ENCODE measurements at places on chromosomes 2 and 18. TPM values are rescaled to one million over a fixed set of nuclear protein-coding genes. Genes with fewer than 3 reads are reported as not detected.

DNA sequence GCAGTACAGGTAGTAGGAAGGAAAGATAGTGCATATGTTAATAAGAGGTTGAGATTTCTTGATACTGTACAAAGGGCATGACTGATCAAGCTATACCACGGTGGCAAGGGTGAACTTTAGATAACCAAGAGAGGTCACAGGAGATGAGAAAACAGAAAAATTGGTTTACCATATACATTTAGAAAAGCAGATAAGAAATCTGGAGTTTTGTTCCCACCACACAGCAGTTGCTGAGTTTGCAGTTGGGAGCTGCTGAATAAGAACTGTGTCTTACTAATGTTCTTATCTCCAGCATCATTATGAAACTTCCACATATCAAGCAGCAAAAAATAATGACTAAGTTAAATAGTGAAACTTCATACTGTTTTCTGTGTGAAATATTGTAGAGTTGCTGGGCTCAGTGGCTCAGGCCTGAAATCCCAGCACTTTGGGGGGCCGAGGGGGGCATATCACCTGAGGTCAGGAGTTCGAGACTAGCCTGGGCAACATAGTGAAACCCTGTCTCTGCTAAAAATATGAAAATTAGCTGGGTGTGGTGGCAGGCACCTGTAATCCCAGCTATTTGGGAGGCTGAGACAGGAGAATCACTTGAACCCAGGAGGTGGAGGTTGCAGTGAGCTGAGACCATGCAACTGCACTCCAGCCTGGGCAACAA lies 12.0 kb upstream of the IMPACT start:
- peak; percentile 52 for DNase-seq

Gene PSTPIP2
- total RNA-seq: 4.1 TPM

DNA sequence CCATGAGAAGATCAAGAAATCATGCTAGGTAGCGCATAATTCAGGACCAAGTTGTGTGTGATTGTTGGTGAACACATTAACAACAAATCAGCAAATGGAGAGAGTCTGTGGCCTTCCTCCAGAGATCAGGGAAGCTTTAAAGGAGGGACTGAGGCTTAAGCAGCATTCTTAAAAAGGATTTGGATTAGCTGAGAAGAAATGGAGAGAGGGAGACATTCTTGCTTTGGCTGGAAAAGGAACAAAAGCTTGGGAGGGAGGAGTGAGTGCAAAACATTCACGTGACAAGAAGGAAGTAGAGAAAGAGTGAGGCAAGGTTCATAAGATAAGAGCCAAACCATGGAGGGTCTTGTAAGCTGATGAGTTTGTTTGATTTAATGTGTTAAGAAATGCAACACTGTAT lies 75.6 kb downstream of the SRD5A2 start:
- no peak for DNase-seq

DNA sequence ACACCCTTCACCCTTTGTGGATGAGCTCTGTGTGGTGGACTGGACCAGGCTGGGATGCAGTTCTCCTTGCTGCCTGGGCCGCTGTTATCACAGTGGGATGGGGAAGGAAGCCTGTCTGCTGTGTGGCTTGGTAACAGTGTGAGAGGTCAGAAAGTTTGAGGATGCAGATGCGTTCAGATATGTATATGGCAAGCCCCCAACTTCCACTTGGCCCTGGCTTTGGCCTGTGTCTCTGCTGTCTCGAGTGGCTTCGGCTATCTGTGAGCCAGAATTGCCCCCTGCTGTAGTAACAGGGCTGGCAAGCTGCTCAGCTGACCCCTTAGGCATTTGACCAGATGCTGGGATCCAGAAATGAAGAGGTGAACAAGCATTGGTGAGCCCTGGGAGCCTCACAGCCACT lies 106.8 kb downstream of the WDSUB1 start:
- DNase-seq: no peak

- no peak for DNase-seq
Measured at GRCh38 chr18:1045658-1046057, 141.0 kb downstream of the ADCYAP1 start.

DNA sequence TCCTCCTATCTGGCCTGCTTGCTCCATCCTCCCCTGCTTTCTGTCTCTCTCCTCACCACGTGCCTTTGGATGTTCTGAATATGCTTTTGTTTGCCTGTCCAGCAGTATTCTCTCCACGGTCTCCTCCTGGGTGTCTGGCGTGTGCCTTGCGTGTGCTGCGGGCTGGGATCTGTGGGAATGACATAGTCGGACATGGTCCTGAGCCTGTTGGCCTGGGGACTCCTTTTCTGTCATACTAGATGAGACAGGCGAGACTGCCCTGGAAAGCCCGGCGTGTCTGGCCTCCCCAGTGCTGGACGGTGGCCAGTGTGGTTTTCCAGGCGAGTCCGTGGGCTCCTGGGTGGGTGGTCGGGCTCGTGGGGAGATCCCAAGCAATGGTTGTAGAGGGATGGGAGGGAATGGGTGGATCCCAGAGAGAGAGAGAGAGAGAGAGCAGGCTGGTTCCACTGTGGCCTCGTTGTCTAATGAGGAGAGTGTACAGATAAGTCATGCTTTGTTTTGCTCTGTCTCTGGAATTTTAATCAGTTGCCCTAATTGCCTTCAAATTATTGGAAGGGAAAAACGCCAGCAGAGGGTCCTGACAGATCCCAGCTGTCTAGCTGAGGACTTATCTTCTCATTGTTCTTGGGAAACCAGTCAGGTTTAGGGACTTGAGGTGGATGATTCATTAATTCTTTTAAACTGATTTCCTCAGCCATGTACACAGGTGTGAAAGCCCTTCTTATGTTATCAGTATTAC lies 58.3 kb downstream of the HPCAL1 start:
- no peak for DNase-seq

Gene VSNL1
- not detected for total RNA-seq

GRCh38 chr2:29628108-29628745 lies 293.2 kb downstream of the ALK start:
- no peak for DNase-seq
